NCI-H1417 treated with DMSO at 0.1 percent for 48 hours (cell line): ENCODE measurements at places on chromosomes 4 and X.

DNA sequence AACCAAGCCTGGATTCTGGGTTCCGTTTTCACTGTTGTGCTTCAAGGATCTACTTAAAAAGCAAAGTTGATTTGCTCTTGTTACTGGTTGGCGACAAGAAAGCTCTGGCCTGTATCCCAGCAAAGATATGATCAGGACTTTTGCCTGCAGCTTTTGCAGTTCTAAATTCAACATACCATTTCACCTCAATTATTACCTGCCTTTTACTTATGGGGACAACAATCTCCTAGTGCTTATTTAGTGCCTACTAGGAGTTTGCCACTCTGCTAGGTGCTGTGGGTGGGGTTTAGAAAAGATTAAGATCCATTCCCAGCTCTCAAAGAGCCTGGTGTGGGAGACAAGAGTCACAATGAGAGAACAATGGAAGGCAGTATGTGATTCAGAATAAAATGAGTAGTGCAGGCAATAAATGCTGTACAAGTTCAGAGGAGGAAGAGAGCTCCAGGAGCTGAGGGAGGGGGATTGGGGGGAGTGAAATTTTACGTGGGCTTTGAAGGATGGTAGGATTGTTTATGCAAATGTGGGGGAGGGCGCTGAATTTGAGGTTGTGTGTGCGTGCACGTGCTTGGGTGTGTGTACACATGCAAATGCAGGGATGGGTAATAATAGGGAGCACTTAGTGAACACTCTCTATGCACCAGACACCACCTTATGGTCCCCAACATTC is 5.0 kb upstream of the TMEM164 start:
- no peak for DNase-seq

DNA sequence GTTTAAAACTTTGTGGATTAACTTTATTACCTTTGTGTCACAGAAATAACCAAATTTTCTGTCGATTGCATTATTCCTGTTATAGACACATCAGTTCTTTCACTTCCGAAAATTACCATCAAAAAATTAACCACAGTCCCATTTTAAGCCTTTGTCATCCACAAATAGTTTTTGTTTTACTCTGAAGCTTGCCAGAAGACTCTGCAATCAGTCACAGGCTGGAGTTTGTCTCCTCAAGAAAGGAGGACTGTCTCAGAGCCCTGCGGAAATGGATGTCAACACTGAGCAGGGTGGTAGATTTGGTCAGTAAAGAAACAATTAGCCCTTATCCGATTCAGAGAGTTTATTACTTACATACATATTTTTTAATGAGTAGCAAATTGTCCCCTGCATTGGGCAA is 20.1 kb upstream of the TCEAL4 start:
- DNase-seq, result no peak

DNA sequence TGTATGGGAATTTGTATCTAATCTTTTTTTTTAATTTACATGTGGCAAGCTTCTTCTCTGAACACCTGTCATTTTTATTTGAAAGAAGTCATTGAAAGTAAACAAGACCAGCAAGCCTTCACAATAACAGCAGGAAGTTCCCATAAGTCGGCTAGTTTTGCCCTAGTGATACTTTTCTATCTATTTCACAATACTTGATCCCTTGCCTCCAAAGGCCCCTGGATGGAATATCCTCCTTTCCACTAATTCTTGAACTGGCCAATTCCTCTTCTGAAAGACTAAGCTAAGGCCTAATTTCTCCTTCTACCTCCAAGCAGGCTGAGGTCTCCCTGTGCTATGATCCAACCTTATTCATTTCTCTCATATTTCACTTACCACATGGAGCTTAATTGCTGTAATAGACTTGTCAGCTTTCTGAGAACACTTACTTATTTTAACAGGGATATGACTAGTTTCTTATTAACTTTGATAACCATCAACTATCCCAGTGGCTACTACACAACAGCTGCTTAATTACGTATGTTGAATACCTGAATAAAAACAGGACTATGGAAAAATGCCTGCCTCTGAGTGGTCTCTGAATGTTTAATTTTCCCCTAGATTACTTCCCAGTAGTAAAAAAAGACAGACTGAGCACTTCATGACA is 194.2 kb downstream of the MAD2L1 start:
- DNase-seq, result no peak

GRCh38 chrX:630007-630611 is 482 bp upstream of the SHOX start:
- DNase-seq, result no peak

DNA sequence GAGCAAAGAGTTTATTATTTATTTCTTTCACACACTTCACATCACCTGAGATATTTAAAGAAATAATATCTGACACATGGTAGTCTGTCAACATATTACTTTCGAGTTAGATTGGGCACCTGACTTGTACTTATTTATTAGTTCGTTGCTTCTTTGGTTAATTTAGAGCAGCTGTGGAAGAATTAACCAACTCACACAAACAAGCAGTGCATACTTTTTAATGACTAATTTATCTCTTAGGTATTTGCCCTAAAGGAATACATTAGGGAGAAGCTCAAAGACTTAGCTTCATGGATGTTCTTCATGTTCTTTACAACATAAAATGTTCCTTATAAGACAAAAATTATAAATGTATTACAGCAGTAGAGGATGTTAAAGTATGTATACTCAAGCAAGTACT is 242.9 kb downstream of the ARHGAP24 start:
- DNase-seq, result no peak

DNA sequence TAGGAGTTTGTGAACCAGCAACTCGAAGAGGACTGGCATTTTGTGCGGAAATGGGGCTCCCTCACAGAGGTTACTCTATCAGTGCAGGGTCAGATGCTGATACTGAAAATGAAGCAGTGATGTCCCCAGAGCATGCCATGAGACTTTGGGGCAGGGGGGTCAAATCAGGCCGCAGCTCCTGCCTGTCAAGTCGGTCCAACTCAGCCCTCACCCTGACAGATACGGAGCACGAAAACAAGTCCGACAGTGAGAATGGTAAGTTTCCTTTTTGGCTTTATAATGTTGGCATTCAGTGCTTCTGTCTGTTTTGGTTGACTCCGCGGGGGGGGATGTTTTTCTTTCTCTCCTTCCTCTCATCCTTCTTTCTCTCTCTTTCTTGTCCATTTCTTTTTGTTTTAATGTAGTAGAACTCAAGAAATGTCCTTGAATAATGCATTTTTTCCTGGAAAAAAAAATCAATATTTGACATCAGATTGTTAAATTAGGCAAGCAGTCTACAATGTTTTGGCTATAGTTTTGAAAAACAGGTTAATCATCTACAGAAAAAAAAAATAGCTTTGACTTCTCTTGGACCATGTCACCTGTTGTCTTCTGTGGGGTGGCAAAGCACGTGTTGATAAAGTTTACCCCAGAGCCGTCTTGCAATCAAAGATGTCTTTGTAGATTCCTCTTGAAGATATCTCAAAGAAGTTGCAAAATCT is 103.6 kb downstream of the TENM3 start:
- DNase-seq, result no peak

GRCh38 chrX:129785160-129785947 is 5.6 kb downstream of the SASH3 start:
- DNase-seq, result no peak

GRCh38 chr4:161540265-161540664 is 623.5 kb downstream of the FSTL5 start:
- no peak for DNase-seq

GRCh38 chr4:56148428-56148827 is 199.7 kb downstream of the CEP135 start:
- DNase-seq, result no peak

DNA sequence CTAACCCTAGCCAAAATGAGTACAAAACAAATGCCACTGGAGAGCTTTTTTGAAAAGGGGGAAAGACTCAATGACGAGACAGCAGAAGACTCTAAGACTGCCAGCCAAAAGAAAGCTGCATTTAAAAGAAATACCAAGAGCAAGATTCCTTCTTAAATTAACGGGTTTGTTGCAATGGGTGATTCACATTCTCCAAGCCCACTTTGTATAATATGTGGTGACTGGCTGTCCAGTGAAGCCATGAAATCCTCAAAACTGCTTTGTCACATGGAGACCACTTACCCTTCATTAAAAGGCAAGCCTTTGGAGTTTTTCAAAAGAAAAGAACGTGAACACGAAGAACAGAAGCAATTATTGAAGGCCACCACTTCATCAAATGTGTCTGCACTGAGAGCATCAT is 68.2 kb downstream of the MRPL1 start:
- no peak for DNase-seq

GRCh38 chr4:170662250-170662649 is 572.5 kb upstream of the AADAT start:
- no peak for DNase-seq

- no peak for DNase-seq
Measured at GRCh38 chr4:142697928-142698327, 148.2 kb downstream of the INPP4B start.

DNA sequence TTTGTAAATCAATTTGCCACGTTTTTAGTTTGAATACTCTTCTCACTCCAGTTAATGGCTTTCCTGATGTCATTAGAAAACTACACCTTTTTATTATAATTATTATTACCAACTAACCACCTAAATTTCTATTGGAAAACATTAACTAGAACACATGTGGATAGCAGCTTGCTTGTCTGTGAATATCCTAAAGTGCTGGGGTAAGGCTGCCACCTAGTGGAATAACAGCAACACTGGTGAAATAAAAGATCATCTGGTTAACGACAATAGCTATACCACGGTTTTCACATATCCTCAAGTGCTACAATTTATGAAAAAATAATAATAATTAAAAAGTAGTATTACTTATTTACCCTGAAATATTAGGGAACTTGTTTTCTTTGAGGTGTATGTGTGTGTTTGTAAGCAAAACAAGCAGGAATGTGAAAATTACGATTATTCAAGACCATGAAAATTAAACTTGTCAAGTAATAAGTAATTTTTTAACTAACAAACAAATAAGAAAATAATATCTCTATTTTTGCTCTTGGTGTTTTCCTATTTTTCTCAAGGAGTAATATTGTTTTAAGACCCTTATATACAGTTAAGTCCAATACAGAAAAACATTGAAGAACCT is 130.1 kb upstream of the TECRL start:
- DNase-seq, result peak; percentile 57

- no peak for DNase-seq
Measured at GRCh38 chrX:40733706-40734105, 1.6 kb downstream of the MED14 start.
